ENCODE measurements at places on chromosomes 1 and 21.
A peak's percentile ranks its signal among the peaks of the same experiment; 100 is the strongest.

- no peak for DNase-seq
Observed at GRCh38 chr1:28437924-28438699, 67.7 kb upstream of the RCC1 start.

- no peak for DNase-seq
Observed at GRCh38 chr1:227388214-227389168, 70.2 kb upstream of the CDC42BPA start.

DNA sequence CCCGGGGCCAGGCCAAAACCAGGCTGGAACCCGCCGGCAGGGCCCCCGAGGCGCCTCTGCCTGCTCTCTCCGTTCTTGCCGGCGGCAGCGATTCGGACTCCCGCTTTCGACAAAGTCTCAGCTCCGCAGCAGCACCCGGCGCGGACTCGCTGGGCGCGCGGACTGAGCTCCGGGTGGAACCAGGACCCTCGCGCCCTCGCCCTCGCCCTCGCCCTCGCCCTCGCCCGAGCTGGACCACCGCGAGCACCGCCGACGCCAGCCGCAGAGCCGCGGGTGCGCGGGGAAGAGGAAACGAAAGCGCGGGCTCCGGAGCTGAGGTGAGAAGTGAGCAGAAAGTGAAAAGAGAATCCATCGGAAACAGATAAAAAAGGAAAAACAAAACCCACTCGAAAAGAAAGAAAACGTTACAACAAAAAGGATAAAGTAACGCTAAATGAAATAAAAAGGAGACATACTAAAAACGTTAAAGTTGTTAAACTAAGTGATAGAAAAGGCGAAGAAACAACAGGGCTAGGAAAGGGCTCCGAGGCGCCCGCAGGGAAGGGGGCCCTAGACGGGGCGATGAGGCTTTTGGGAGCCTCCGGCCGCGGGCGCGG is 64.9 kb downstream of the MEF2D start:
- no peak for DNase-seq

DNA sequence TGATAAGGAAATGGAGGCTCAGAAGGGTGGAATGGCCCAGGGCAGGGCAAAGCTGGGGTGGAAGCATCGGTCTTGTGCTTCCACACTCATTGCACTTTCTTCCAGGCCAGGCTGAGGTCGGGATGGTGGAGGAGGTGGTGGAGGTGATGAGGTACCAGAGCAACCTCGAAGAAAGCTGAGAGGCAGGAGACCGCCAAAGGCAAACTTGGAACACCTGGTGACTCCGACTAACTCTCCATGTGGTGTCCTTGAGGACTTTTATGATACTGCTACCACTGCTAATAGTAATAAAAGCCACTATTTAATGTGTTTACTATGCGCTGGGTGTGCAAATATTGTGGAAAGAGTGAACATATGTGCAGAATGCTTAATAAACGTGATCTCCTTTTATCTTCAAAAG is 16.9 kb upstream of the BTG2 start:
- DNase-seq, result no peak

DNA sequence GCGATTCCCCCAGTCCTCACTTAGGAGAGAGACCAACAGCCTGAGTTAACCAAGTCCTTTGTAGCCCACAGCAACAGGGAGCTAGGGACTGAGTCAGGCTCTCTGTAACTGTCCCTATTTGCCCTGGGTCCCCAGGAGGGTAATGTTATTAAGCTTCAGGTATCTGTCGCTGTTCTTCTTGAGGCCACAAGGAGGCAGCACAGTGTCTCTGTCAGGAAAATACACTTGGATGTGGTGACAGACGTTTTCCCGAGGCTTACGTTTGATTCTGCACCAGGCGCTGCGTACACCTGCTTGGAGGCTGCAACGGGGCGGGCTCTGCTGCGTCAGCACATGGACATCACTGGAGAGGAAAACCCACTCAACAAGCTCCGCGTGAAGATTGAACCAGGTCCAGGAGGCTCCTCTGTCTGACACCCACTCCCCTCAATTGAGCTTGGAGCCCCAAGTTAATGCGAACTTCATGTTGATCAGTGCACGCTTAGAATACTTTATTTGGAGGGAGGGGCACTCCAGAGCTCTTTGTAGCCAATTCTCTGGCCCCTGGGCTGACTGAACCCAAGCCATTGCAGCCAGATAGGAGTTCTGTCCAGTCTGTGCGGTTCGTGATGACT is 10.7 kb upstream of the ELF3 start:
- DNase-seq, result peak; percentile 41

DNA sequence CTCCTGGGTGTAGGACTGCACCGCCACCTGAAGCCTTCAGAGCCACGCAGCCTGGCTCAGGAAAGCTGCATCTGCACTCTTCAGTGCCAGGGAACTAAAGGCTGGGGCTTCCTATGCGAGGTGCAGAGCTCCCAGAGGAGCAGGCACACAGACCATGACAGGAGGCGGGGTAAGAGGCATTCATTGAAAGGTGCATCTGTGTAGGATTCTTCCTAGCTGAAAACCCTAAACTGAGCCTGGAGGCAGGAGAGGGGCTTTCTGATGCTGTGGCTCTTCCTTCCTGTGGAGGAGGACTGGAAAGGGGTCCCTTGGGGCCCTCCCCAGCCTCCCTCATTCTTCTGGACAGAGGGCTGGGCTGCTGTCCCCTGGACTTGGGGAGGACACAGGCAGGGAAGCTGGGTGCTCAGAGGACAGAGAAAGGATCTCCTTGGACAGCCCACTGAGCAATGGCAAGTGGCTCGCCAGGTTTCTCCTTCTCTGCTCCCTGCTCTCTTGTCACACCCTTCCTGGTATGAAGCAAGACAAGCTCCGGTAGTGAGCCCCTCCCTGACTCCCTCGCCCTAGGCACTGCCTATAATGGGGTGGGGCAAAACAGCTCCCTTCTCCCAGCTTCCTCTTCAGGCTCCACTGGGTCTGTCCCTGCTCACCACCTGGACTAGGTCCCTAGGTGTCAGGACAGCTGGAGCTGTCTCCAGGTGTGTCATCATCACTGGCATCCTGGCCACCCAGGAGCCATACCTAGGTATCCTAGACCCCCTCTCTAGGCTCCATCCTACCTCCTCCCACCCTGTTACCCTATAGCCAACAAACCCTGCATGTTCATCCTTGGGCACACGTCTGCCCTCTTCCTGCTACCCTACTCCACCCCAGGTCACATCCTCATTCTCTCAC is 20.0 kb downstream of the S100A6 start:
- no peak for DNase-seq

- DNase-seq, result no peak
Observed at GRCh38 chr1:158153746-158154444, 26.8 kb upstream of the CD1D start.

DNA sequence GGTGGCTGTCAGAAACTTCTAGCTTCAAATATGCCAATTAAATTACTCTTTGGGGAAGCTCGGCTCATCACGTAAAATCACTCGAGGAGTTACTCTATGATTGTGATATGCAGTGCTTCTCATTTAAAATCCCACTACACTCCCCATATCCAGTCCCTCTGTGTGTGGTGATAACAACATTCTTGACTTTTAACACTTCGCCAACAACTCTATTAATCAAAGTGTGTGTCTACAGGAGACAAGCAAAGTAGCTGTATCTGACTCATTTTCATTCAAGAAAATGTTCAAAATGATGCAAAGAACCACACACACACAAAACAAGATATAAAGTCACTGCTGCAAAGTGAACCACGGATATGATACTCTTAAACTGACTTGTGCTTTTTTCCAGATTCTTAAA is 341.3 kb downstream of the DSCAM start:
- no peak for DNase-seq

GRCh38 chr21:37817242-37817641 is 99.0 kb downstream of the KCNJ6 start:
- no peak for DNase-seq

DNA sequence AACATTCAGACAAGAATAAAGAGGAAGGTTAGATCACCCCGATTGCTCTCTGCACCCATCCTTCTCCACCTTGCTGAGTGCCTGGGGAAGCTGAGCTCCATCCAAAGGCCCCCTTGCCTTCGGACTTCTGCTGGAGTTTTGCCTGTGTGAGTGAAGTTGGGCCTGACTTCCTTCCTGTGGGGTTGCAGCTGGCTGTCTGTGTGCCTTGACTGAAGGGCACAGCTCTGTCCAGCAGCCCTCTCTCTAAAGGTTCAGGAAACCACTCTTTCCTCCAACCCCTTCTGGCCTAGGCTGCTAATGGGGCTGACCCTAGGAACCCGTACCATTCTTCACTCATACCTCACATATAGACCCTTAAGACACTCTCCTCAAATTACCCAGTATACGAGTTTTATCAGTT is 173.4 kb upstream of the HMCN1 start:
- DNase-seq, result no peak

DNA sequence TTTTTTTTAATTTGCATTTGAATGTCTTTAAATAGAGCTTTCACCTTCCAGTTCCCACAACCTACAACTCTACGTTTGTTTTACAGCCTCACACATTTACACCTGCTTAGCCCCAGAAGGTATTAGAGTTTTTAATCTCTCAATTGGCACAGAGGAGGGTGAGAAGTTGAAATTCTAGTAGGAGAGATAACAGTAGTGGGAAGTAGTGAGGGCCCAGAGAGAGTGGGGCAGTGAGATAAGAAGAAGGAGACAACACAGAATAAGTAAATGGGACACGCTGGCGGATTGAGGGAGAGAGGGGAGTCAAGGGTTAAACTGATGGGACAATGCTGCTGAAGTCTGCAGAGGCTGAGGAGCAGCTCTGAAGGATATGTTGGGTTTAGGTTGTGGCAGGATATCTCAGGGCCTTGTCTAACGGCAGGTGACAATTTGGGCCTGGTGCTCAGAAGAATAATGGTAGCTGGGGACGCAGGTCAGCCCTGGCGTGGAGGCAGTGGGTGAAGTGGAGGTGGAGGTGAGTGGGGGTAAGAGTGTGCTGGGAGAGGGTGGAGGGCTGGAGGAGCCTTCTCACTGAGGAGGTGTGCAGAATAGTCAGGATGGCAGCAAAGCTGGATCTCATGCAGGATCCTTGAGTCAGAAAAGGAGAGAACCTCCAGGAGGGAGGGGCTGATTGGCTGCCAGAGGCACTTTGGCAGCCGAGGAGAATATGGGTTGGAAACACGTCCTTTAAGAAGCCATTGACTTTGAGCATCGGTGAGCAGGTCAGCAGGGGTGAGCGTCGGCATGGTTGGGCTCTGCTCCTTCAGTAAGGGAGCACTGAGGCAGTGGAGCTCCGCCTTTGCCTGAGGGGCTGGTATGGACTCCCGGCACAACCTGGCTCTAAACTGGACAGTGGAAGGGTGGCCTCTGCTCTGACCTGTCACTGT is 72.9 kb downstream of the SYT6 start:
- DNase-seq, result no peak

DNA sequence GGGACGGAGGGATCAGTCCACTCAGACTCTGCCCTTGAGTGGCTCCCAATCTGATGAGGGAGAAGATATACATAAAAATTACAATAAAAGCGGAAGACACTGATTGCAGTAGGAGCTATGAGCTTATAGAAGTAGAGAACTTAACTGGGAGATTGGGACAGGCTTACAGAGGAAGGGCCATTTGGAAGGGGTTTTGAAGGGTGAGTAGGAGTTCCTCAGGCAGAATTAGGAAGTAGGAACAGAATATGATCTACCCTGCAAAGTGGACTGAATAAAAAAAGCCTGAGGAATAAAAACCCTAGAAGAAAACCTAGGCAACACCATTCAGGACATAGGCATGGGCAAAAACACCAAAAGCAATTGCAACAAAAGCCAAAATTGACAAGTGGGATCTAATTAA is 9.2 kb upstream of the WASF2 start:
- no peak for DNase-seq

GRCh38 chr1:232841823-232842565 is 36.8 kb downstream of the MAP10 start:
- DNase-seq, result no peak

GRCh38 chr1:62444701-62445100 is 7.9 kb downstream of the USP1 start:
- no peak for DNase-seq

DNA sequence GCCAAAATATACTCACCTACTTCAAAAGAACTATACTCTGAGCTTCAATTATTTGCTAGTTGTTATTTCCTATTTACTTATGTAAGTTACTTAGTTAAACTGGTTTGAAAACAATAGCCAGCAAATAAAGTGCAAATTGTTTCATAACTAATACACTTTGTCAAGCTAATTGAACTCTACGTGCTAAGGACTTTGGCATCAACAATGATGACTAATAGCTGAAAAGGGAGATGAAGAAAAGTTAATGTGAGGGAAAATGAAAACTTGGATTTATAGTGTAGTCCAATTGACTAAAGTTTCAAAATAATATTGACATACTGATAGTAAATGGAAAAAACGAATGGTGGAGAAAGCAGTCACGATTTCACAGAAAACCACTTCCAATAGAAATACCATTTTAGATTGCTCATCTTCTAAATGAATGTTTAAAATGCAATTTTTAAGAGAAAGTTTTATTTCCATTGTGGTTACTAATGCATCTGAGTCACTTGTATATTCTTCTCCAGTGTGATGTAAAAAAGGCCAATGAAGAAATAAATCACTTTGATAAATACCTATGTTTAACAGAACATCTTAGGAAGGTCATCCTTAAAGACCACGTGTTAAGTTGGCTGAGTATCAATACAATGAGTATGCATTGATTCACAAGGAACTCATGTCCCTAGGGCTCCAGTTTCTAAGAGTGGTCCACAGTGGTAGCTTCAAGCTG is 455.2 kb downstream of the LTN1 start:
- DNase-seq, result no peak

GRCh38 chr1:175067362-175068106 is at the start of gene TNN:
TNN (plus strand) TSS chr1:175067833; CDS start chr1:175077419, 9,586 bp downstream.
- no peak for DNase-seq

DNA sequence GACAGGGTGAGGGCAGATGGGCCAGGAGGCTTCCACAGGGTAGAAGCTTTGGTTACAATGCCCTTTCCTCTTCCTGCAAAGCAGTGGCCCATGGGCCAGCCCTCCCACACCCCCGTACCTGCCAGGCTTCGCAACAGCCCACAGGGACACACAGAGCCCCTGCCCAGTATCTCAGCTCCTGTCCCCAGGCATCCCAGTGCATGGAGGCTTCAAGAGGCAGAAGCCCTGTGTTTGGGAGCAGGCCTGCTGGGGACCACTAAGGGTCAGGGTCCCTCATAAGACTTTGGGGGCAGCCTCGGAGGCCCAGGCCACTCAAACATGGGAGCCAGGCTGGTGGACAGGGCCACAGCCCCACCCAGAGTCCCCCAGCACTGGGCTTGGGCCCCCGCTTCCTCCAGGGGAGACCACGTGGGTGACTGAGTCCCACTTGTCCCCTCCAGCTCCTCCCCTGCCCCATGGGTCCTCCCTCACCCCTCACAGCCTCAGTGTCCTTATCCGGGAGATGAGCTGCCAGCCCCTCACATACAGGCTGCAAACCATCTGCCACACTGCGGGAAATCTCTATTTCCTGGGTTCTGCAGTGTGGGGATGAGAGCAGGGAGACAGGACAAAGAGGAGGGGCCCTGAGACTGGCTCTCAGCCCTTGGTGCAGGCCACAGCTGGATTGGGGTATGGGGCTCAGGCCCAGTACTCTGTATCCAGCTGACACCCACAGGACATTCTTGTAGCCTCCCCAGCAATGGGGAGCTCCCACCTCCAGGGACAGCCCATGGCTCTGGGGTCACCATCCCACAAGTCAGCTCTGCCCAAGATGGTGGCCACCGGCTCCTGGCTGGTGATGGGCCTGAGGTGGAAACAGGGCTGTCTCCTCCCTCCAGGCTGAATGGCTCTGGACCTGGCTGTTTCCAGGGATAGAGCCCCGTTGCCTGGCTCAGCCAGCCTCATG is 50.7 kb downstream of the WNT9A start:
- DNase-seq, result no peak

Data from NCI-H1092 (cell line).